ENCODE measurements at places on chromosomes 12 and 14.

DNA sequence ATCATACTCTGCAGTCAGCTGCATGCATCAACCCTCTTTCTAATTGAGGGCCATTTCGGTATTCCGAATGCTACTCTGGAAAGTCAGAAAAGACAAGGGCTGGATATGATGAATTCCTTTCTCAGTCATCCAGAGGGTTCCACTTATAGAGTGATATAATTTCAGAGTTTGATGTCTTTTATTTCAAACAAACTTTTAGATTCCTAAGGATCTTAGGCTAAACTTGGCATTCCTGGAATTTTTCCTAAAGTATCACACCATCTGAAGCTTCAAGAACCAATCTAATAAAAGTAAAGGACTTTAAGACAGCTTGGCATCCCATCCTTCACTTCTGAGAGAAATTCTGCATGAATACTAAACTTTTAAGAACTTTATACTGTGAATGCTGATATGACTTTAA is 69.3 kb upstream of the KCNJ8 start:
- no peak for DNase-seq

GRCh38 chr12:42432517-42433140 is 106.7 kb downstream of the PPHLN1 start:
- no peak for DNase-seq

DNA sequence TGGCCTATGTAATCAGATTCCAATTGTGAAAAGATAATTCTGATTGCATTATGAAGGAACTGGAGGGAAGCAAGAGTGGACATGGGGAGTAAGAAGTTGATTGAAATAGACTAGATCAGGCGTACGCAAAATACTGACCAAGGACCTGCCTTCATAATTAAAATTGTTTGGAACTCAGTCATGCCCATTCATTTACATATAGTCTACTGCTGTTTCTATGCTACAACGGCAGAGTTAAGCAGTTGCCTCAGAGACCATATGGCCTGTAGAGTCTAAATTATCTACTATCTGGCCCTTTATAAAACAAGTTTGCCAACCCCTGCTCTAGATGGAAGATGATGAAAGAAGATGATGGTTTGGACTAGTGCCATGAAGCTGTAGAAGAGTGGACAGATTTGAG is 170.0 kb upstream of the ARID2 start:
- no peak for DNase-seq

DNA sequence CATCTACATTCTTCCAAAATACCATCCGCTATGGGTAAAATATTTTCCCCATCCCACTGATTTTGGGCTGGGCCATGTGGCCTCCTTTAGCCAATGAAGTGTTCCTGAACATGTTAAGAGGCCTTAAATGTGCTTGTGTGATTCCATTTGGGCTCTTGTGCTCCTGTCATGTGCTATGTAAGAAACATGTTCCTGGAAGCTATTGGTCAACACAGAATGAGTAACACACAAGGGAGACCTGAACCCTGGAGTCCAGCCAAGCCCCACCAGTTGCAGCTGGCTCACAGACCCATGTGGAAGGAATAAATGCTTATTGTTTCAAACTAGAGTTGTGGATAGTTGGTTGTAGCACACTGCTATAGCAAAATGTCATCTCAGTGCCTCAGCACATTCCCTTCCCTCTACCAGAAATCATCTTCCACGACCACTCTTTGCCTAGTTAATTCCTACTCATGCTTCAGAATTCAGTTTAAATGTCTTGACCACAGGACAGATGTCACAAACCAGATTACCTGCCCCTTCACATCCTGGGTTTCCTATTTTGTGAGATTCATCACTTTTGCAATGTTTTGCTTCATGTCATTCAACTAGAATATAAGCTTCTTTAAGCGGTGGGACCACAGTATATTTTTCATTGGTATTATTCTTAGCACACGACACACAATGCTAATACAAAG is 217.3 kb upstream of the EEA1 start:
- no peak for DNase-seq

DNA sequence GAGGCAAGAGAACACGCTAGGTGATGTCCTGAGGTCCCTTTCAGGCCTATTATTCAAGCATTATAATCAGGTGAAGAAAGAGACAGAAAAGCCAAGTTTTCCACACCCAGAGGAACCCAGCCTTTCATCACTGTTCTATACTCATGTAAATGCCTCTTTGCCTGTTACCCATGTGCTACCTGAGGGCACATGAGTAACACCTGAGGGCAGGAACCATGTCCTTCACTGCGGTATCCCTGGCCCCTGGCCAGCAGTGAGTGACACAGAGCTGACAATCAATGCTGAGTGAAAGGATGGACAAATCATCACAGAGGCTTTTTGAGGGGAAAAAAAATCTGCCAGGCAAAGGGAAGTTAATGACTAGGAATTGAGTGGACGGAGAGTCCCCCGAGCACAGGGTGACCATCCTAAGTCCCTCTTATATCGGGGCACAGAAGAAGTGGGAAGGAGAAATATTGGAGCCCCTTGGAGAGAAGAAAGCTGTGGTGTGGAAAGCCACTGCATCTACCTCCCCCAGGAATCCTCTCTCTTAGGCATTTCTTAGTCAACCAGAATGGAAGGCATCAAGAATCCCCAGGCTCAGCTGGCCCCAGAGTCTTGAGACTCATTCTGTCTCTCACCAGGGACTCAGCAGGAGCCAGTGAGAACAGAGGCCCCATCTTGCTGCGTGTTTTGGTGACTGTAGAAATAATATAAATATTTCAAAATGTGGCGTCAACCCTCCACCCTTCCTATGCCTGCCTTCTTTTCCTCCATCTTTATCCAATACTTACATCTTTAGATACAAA is 212.9 kb downstream of the DPF3 start:
- DNase-seq = no peak

- no peak for DNase-seq
These were observed 177.2 kb upstream of the NEDD1 start for GRCh38 chr12:96729886-96730285.

DNA sequence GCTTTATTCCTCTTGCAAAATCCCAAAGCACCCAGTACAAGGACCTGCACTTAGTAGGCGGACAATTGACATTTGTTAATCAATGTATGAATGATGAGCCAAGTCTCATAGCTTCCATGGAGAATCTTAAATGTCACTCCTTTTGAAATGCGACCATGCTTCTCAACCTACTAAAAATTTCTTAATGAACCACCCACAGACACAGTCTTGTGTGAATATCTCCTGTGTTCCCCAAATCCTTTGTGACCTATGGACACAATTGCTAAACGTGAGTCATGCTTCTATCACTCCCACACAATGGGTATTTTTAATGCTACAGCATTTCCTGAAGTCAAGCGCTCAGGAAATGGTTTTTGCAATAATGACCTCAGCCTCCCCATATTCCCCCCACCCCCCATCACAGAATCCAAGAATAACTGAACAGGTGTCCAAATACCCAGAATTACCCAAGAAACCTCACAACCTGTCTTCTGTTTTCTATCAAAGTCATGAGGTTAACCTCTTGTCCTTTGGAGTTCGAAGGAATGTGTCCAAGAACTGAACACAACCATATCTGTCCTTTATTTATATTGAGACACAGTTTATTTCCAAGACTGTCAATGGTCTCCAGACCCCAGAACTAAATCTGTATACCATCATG is 163.6 kb upstream of the PLEKHG7 start:
- no peak for DNase-seq

DNA sequence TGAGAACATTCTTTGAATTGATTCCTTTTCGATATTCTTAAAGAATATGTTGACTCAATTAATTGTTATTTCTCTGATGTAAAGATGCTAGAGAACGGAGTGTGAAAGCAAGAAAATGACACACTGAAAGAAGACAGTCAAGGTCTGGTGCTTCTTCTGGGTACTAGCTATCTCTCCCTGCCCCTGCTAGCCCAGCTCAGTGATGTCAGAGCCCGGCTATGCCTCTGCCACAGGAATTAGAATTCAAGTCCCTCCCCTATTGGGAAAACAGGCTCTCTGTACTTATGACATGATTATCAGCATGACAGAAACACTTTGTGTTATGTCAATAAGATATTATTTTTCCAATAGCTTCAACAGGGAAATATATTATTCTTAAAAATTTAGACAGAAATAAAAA is 252.4 kb downstream of the KCNC2 start:
- DNase-seq = no peak

- DNase-seq = no peak
These were observed 58.8 kb downstream of the SEL1L start for GRCh38 chr14:81474685-81475324.

GRCh38 chr14:64604001-64604400 is 54.2 kb downstream of the PPP1R36 start:
- DNase-seq = no peak

DNA sequence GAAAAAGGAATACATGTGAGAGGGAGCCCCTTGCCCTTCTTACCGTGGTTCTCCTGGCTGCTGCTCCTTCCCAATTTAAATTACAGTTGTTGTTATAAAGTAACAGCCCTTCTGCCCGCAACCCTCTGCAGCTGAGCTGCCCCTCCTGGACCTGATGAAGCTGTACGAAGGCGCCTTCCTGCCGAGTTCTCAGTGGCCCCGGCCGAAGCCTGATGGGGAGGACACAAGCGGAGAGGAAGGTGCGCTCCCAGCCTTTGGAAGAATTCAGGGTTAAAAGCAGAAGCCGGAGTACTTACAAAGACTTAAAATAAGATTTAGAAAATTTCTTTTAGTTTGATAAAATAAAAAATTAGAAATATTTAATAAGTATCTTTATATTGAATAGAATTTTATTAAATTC is 55.2 kb downstream of the EP400 start:
- DNase-seq = no peak

- no peak for DNase-seq
These were observed 319.0 kb downstream of the TMTC2 start for GRCh38 chr12:83005534-83006197.

DNA sequence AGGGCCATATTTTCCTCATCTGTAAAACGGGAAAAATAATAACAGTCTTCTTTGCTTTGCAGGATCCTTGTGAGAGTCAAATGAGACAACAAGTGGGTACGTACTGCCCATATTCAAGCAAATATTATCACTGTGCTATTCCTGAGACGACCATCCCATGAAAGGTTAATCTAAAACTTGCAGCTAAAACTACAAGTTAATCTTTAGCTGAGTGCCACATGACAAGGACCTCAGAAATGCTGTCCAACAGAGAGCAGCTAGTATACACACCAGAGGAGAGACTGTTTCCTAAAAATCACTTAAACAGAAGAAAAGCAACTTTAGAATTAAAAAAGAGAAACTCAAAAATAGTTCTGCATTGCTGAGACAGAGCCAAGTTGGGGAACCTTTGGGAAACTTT is 162.7 kb upstream of the TMTC2 start:
- DNase-seq = no peak

- no peak for DNase-seq
These were observed 480.4 kb downstream of the DIO2 start for GRCh38 chr14:79730953-79731352.

DNA sequence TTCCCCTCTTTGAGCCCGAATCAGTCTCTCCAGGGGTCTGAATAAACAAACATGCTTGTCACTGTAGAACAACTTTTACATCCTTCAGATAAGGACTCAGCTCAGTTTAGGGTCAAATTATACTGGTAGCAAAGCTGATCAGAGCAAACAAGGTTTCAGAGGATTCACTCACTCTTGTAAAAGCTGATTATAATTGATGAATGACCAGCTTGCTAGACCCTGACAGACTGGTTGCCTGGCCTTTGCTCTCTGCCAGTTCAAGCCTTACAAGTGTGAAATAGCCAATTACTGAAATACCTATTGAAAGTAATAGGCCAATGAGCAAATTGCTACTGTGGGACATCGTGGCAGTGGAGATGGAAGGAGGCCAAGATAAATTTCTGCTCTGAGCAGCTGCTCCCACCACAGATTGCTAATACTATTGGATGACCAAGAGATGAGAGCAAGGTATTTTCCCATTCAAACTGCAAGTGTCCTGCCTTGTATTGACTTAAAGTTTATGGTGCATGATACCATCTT is 177.6 kb downstream of the PDZRN4 start:
- no peak for DNase-seq

DNA sequence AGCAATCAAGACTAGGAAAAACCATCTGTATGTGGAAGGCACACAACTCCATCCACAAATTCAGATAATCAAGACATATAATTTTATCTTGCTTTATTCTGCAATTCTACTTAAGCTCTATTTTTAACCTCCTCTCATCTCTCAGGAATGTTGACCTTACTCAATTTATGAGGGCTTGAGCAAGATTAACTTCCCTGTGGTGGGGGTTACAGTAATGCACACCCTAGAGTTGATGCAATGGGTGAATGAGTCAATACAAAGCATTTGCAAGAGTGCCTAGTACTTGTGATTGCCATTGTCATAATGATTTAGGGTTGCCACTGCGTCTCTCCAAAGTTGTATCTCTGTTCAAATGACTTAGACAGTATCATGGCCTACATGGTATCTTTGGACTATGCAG is 1598.4 kb upstream of the TMEM132C start:
- no peak for DNase-seq

- no peak for DNase-seq
These were observed 24.7 kb upstream of the GLIPR1 start for GRCh38 chr12:75455839-75456238.

DNA sequence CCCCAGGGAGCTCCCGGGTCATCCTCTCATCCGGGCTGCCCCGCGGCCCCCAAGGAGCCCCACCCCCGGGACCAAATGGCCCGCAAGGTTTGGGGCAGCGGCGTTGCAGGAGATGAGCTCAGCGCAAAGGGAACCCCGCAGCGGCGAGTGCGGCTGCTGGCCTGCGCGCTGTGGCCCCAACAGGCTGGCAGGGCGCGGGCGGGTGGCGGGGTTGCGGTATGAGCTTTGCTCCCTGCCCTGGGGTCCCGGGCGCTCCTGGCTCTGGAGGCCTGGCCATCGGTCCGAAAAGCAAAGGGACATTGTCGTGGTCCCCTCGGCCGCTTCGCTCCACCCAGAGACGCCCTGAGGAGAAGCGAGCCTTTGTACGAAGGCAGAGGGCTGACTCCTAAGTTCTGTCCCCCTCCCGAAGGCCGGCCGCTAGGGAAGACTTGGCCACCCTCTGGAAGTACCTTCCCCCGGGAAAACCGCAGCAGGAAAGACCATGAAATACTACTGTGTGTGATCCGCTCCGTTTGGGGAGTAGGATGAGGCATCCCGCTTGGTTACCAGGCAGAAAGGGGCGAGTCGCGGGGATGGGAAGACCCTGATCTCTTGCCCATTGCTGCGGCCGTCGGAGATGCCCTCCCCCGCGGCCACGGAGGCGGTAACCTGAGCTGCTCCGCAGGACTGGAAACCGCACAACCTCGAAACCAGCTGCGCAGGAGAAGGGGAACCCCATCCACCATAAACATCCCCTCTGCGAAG is 620 bp upstream of the NID2 start:
- no peak for DNase-seq
